ENCODE measurements at places on chromosomes 2 and 18.

- DNase-seq = no peak
Observed at GRCh38 chr18:79516441-79516931, 120.8 kb downstream of the NFATC1 start.

GRCh38 chr2:203583701-203584100, 48.6 kb upstream of the RAPH1 start:
- no peak for DNase-seq

GRCh38 chr2:6341588-6342129, 524.0 kb downstream of the CMPK2 start:
- DNase-seq = no peak

- DNase-seq = no peak
Observed at GRCh38 chr18:73900106-73900835, 247.4 kb downstream of the FBXO15 start.

DNA sequence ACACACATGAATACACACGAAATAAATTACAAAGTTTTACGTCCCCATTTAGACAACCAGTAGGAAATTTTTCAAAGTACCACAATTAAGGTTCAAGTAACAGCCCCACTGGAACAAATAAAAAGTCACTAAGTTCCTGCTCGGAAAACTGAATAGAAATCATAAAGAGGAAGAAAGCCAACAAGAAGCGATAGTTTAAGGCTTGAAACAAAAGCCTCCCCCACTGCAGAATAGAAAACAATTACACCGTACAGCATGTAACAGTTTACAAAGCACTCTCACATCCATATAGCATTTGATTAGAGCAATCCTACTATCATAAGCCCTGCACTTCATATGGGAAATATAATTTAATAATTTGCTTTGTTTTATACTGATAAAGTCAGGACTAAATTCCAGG, 15.5 kb downstream of the KLF7 start:
- no peak for DNase-seq

DNA sequence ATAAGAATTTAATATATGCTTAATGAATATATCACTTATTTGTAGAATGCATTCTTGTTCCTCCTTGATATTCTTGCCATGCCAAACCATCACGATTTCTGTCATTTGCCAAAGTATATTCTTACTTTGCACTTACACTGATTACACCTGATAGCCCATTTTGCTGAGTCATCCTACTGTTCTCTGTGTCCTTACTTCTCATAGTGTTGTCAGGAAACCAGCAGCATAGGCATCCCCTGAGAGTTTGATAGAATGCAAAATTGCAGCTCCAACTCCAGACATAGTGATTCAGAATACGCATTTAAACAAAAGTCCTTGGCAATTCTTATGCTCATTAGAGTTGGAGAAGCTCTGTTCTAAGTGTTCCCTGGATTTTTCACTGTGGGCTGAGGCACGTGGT, 687.1 kb downstream of the DPP10 start:
- DNase-seq = no peak

- no peak for DNase-seq
Observed at GRCh38 chr2:195579776-195580555, 77.1 kb upstream of the SLC39A10 start.

GRCh38 chr2:119739580-119740255, 20.0 kb upstream of the PTPN4 start:
- DNase-seq = no peak

GRCh38 chr2:118242216-118242615, 153.9 kb downstream of the INSIG2 start:
- no peak for DNase-seq

GRCh38 chr2:229784791-229785190, 70.4 kb upstream of the DNER start:
- DNase-seq = no peak

- no peak for DNase-seq
Observed at GRCh38 chr2:150924878-150925277, 336.8 kb downstream of the RBM43 start.

DNA sequence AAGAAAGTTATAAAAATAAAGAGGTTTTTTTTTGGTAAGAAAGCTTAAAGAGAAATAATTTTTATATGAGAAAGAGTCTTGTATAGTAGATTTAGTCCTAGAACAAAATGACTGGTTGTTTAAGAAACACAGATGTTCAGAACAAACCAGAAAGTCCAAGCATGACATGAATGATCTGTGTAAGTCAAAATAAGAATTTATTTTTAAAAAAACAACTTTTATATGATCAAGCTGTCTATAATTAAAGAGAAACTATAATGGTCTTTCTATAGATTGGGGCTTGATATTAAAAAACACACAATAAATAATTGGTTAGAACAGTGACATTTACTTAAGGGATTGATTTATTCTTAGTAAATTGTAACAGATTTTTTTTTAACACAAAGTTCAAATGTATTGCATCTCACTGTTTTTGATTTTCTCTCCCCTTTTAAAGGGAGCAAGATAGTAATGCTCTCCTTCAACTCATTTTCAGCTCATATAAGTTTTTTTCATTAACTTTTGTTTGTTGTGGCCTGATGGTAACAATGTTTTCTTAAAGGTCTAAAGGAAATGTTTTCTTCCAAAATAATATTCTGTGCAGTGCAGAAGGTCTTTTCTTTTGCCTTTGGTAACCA, 1256.8 kb downstream of the LRP1B start:
- DNase-seq = no peak

- peak; percentile 5 for DNase-seq
Observed at GRCh38 chr2:111918383-111918806, 20.0 kb downstream of the MERTK start.

DNA sequence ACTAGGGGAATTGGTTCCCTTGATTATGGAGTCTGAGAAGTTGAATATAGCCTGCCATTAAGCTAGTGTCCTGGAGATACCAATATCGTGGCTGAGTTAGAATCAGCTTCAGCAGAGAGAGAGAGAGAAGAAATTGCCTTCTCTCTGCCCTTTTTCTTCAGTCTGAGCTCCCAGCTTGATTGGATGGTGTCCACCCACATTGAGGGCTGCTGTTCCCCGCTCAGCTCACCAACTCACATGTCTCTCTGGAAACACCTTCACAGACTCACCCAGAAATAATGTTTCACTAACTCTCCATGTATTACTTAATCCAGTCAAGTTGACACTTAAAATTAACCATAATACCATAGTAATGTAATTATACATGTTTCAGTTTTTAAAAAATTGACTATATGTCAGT, 17.9 kb upstream of the TRIM43 start:
- no peak for DNase-seq

GRCh38 chr2:118614841-118615271, 232.6 kb downstream of the EN1 start:
- no peak for DNase-seq
